Omental fat pad (tissue), 4 donors: ENCODE measurements at places on chromosomes 16 and 17. TPM values are rescaled to one million over a fixed set of nuclear protein-coding genes. Genes with fewer than 3 reads are reported as not detected.

TP53TG3C gene
- not detected for total RNA-seq

KRT25 gene
- total RNA-seq: not detected

SLFN5 gene
- total RNA-seq: 18.9 TPM

DNA sequence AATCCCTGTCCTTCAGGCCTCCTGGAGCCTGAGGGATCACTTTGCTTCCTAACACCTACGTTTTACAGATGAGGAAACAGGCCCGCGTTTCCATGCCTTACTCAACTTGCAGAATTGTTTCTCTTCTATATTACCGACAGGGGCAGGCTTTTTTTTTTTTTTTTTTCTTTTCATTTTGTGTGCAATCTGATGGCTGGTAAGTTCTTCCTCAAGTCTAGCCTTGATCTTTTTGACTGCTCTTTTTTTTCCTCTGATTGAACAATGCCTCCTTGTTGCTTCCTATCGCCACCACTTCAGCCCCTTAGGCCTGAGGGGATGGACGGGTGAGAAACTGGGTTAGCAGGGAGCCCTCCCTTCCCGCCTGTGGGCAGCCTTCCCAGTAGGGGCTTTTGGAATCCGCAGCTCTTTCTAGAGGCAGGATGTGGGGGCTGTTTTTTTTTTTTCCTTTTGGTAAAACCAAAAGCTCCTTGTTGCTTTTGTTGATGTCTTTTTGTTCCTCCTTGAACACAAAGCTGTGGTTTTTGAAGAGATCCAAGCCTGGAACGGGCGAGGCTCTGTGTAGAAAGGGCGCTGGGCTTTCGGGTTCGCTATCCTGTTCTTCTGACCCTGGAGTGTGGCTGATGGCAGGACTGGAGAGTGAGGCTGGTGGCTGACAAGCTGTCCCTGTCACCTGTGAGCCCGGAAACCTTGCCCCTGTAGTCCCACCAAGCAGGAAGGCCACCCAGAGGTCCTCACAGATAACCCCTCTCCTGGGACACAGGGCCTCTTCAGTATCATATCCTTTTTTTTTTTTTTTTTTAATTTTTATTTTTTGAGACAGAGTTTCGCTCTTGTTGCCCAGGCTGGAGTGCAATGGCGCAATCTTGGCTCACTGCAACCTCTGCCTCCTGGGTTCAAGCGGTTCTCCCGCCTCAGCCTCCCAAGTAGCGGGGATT, 14.0 kb downstream of the LASP1 start:
- DNase-seq: no peak

DNA sequence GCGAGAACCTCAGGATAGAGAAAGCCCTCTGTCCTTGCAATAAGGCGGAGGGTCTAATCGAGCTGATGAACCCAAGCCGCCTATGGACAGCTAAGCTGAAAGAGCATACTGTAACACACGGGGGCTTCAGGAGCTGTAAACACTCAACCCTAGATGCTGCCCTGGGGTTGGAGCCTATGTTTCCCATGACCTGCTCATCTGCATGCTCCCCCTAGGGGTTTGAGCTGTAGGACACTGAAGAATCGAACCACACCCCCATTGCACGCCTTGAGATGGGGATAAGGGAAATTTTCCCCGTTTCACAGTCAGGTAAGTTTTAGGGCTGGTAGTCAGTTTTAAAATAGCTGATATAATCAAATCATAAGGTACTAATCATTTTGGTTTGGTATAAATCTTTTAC, 675.6 kb upstream of the CDH8 start:
- DNase-seq: no peak

DNA sequence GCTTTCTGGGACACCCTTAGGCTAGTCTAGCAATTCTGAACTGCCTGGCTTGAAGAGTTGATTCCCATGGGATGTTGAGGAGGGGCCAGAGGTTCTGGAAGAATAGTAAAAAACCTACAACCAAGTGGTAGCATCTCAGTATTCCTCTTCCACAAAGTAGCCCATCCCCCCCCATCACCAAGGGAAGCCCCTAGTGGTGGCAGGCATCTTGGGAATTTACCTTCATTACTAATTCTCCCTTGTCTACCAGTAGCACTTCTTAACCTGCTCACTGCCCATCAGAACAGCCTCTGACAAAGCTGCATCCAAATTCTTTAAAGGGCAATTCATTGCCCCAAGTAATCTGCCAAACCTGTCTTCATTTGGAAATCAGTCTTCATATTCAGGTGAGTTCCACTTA, 12.8 kb upstream of the RAB11FIP4 start:
- no peak for DNase-seq

- DNase-seq: no peak
Measured at GRCh38 chr17:1496869-1497268, 4.4 kb upstream of the MYO1C start.

DNA sequence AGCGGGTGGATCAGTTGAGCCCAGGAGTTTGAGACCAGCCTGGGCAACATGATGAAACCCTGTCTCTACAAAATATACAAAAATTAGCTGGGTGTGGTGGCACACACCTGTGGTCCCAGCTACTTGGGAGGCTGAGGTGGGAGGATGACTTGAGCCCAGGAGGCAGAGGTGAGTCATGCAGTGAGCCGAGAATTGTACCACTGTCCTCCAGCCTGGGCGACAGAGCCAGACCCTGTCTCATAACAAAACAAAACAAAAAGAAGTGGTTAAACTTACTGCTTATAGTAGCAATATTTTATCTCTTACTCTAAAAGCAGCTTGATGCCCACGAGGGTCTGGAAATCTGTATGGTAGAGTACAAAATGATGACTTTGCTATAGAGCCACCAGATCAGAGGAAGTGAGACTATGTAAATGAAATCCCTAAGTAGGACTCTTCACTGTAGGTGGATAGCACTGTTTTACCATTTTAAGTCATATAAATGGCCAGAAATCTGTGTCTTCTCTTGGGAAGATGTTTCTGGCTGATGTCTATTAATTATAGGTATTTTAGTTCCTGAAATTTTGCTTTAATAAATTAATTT, 60.4 kb upstream of the MRC2 start:
- no peak for DNase-seq

PAQR4 gene
- 4.1 TPM for total RNA-seq

DNA sequence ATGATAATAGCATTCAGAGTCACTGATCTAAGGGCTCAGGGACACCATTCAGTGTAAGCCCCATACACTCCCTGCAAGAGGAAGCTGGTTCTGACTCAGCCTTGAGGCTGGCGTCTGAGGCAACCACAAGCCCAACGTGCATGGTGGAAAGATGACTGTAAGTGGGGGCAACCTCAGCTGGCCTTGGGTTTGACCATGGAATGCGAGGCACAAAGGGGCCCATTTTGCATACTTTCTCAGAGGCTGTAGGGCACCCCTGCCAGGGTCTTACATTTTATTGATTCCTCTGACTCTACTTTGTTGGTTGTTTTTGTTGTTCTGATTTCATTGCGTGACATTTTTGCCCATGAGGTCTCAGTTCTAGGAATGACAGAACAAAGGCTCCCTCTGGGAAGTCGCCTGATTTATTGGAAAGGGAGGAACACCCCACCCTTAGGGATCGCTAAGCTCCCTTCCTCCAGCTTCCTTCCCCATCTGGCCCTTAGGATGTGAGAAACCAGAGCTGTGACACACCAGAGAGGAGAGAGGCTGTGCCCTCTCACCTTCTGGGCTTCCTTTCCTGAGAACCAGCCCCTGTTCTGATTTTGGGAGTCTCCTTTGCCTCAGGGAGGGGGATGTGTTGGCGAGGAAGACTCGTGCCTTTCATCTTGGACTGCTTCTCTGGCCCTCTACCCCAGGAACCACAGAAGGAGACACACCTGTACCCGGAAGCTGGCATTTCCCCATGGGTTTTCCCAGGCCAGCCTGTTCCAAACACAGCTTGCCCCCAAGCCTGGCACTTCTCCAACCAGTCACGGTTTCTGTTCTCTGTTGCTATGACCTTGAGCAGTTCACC, 5.6 kb upstream of the CIITA start:
- DNase-seq: no peak
